ENCODE measurements at places on chromosomes 16 and 17.
A peak's percentile ranks its signal among the peaks of the same experiment; 100 is the strongest.

- DNase-seq = no peak
These were observed 19.3 kb downstream of the CD2BP2 start for GRCh38 chr16:30335598-30336474.

- peak; percentile 80 for DNase-seq
These were observed 150.3 kb upstream of the AXIN2 start for GRCh38 chr17:65711671-65712276.

GRCh38 chr17:73192894-73193701 lies at the start of gene COG1:
TSS of gene COG1 (plus strand) at chr17:73193055. CDS start at chr17:73193070, 15 bp downstream.
- peak; percentile 71 for DNase-seq

GRCh38 chr16:53094013-53094630 lies 39.3 kb downstream of the CHD9 start:
- DNase-seq = no peak

- DNase-seq = no peak
These were observed 27.1 kb upstream of the ANKFN1 start for GRCh38 chr17:56125830-56126819.

- DNase-seq = no peak
These were observed 143.0 kb upstream of the NOL11 start for GRCh38 chr17:67574658-67575293.

- no peak for DNase-seq
These were observed 38.5 kb downstream of the CHD9 start for GRCh38 chr16:53093162-53093744.

- DNase-seq = no peak
These were observed 7.2 kb upstream of the MAP2K3 start for GRCh38 chr17:21277332-21277731.

- DNase-seq = no peak
These were observed 104.3 kb downstream of the XYLT1 start for GRCh38 chr16:17366299-17366961.

DNA sequence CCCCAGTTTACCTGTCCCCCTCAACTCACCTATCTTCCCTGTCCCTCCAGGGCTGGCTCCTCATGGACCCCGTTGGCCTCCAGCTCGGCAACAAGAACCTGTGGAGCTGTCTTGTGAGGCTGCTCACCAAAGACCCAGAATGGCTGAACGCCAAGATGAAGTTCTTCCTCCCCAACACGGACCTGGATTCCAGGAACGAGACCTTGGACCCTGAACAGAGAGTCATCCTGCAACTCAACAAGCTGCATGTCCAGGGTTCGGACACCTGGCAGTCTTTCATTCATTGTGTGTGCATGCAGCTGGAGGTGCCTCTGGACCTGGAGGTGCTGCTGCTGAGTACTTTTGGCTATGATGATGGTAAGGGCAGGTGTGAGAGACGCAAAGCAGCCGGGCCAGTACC lies 31.3 kb downstream of the NLRC5 start:
- no peak for DNase-seq

GRCh38 chr16:714558-715476 lies at the start of gene METRN:
TSS of gene METRN (plus strand) at chr16:715118. CDS start at chr16:715290, 172 bp downstream.
- peak; percentile 84 for DNase-seq

- DNase-seq = no peak
These were observed 30.0 kb downstream of the STH start for GRCh38 chr17:46028981-46029565.

All from T-helper 2 cell (primary cell).